ENCODE measurements at places on chromosomes 5 and 9.

DNA sequence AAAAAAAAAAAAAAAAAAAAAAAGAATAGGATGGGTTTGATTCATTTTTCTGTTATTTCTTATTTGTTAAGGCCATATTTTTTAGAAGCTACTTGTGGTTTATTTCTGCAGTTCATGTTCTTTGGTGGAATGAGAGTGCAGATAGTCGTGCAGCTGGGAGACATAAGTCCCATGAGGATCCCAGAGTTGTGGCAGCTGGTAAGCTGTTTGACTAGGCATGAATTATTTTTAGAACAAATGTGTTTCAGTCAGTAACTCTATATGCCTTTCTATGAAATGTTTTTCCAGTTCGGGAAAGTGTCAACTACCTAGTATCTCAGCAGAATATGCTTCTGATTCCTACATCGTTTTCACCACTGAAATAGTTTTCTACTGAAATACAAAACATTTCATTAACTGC is 5.0 kb upstream of the NIPSNAP3B start:
- no peak for DNase-seq

DNA sequence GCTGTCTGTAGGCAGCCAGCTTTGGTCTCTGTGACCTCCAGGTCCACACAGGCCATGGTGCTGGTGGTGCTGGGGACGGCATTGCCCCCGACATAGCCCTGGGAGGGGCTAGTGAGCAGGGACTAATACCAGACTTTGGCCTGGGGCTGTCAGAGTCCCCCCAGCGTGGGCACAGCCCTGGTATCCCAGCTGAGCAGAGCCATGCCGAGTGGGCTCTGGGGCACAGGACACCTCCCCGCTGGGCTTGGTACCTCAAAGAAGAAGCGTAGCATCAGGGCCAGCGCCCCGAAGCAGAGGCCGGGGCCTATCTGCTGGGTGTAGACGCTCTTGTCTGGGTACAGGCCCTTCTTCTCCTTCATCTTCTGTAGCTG is 9.5 kb downstream of the MYMK start:
- DNase-seq, result no peak

DNA sequence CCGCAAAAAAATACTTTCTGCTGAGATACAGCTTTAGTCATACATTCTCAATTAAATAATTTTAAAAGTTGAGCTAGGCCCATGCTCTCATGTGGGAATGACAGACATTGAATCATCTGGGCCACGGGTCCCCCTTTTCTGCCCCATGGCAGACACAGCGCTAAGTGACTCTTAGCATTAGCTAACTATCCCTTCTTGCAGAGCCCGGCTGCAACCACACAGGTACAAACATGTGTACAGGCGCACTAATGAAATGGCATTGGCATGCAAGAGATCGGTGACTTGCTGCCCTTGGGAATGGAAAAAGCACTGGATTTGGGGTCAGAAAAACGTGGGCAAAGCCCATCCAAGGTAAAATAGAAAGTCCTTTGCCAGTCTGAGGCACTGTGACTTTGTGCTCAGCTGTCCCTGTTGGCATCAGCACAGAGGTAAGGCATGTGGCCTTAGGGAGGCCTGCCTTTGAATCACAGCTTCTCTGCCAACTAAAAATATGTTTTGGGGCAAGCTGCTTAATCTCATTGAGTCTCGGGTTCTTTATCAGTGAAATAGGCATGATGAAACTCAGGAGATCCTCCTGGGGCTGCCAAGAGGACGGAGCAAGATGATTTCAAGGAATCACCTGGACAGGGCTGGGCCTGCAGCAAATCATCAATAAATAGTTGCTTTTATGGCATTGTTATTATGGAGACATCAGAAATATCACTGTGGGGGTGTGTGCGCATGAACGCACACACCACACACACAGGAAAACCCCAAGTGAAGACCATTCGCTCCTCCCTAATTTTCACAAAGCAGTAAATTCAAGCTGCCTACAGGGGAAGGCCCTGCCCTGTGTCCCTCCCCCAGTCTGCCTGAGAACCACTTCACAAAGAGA is 54.2 kb downstream of the WHRN start:
- DNase-seq, result no peak

DNA sequence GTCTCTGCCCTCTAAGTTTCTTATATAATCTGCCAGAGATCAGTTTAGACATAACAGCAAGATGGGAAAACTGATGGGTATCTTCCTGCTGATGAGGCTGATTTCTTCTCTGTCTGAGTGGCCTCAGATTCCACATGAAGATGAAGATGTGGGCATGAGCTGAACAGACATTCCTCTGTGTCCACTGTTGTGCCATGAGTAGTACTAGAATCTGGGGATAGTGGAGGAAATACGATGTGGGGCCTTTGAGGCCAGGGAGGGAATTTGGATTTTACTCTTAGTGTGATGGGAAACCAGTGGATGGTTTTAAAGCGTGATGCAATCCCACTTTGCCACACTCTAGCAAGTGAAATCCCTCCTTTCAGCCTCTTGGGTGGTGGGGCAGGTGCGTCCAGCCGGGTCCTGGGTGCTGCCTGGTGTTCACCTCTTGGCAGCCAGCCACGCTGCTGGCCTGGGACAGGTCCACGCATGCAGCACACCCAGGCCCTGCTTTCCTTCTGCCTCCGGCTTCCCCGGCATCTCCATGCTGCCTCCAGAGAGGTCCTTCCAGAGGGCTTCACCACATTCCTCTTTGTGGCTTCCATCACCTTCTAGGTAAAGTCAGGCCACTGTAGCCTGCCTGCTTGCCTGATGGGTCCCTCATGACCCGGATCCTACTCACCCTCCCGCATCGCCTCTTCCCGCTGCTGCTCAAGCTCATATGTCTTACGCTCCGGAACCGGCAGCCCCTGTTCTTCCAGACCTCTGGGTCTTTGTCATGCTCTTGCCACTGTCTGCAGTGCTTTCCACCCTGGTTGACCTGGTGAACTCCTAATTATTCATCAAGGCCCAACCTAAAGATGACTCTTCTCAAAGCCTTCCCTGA is 28.1 kb upstream of the SH3PXD2B start:
- DNase-seq, result no peak

GRCh38 chr5:75048457-75048953 is 3.9 kb downstream of the GCNT4 start:
- DNase-seq, result peak; percentile 46

DNA sequence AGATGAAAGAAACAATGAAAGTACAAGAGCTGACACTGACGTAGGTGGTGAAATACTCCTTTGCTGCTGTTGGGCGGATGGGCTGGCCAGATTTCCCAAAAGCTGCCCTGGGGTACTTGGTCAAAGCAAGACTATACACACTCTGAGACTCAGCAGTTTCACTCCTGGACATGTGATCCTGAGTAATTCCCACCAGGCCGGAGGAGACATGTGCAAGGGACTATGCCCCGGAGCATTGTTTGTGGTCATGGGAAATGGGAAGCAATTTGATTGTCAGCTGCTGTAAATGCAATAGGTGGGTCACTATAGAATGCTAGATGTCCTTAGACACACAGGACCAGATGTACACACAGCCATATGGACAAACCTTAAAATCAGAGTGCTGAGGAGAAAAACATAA is 116.1 kb downstream of the DCP2 start:
- DNase-seq, result no peak

- no peak for DNase-seq
Observed at GRCh38 chr5:157205708-157206107, 25.1 kb downstream of the ITK start.

- peak; percentile 88 for DNase-seq
Observed at GRCh38 chr5:37668524-37669047, 171.3 kb downstream of the GDNF start.

- DNase-seq, result no peak
Observed at GRCh38 chr9:131562032-131562959, 17.0 kb downstream of the PRRT1B start.

GRCh38 chr9:138066049-138066448 is 188.5 kb downstream of the CACNA1B start:
- no peak for DNase-seq

DNA sequence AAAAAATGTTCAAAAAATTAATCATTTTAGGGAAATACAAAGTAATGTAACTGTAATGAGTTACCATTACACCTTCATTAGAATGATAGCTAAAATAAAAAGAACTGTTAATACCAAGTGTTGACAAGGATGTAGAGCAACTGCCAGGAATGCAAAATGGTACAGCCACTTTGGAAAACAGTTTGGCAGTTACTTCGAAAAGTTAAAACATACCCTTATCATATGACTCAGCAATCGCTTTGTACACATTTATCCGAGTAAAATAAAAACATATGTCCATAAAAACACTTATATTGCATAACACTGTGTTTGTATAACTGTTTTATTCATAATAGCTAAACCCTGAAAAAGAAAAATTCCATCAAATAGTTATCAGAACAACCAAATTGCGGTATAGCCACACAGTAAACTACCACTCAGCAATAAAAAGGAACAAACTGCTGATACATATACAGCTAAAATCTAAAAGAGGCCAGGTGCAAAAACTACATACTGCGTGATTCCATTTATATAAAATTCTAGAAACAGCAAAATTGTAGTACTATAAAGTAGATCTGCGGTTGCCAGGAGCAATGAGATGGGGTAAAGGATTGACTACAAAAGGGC is 61.7 kb downstream of the RFX3 start:
- no peak for DNase-seq

- no peak for DNase-seq
Observed at GRCh38 chr5:68928617-68929302, 165.1 kb upstream of the SLC30A5 start.

- no peak for DNase-seq
Observed at GRCh38 chr9:128383791-128384190, 12.6 kb downstream of the URM1 start.

DNA sequence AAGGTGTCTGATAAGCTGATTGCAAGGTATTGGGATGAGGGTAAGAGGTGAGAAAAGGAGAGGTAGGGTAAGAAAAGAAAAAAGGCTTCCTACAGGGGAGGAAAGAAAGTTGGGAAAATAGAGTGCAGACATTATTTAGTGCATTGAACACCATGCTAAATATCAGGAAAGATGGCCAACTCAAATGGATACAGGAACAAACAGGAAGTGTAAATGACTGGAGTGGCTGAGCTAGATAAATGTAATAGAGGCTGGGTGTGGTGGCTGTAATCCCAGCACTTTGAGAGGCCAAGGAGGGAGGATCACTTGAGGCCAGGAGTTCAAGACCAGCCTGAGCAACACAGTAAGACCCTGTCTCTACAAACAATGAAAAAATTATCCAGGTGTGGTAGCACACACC is 32.2 kb downstream of the OTP start:
- DNase-seq, result no peak

- DNase-seq, result no peak
Observed at GRCh38 chr5:103785569-103785968, 223.0 kb upstream of the NUDT12 start.

DNA sequence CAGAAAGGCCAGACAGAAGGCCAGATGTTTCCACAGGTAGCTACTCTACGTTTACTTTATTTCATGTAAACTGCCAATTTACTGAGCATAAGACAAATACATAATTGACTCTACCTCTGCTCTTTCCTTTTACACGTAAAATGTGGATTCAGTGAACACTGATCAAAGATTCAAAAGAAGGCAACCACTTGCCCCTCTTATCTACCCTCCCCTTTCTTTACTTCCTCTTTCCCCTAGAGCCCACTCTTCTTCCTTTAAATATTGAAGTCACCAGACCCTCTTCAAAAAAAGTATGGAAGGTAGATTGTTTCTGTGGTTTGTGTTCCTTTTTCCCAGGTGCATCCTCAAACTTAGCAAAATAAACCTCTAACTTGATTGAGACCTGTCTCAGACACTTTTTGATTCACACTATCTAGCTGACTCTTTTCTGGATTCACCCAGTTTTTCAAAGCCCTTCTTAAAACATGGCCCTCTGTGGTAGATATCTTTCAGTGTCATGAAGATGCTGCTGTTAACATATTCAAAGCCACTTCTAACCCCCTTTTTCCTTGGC is 6.7 kb downstream of the FAM114A2 start:
- no peak for DNase-seq

All from AG08395 (cell line).